ENCODE measurements at places on chromosomes 1 and 21.
A peak's percentile ranks its signal among the peaks of the same experiment; 100 is the strongest.

- DNase-seq: no peak
Measured at GRCh38 chr1:86282611-86283010, 113.5 kb downstream of the ODF2L start.

DNA sequence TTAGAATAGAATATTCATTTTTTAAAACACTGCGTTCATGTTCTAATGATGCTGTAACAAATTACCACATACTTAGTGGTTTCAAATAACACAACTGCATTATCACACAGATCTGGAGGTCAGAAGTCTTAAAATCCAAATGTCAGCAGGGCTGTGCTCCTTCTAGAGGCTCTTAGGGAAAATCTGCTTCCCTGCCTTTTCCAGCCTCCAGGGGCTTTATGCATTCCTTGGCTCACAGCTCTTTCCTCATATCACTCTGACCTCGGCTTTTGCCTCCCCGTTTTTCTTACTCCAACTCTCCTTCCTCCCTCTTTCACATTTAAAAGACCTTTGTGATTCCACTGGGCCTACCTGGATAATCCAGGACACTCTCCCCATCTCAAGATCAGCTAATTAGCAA, 18.6 kb upstream of the FMN2 start:
- no peak for DNase-seq

DNA sequence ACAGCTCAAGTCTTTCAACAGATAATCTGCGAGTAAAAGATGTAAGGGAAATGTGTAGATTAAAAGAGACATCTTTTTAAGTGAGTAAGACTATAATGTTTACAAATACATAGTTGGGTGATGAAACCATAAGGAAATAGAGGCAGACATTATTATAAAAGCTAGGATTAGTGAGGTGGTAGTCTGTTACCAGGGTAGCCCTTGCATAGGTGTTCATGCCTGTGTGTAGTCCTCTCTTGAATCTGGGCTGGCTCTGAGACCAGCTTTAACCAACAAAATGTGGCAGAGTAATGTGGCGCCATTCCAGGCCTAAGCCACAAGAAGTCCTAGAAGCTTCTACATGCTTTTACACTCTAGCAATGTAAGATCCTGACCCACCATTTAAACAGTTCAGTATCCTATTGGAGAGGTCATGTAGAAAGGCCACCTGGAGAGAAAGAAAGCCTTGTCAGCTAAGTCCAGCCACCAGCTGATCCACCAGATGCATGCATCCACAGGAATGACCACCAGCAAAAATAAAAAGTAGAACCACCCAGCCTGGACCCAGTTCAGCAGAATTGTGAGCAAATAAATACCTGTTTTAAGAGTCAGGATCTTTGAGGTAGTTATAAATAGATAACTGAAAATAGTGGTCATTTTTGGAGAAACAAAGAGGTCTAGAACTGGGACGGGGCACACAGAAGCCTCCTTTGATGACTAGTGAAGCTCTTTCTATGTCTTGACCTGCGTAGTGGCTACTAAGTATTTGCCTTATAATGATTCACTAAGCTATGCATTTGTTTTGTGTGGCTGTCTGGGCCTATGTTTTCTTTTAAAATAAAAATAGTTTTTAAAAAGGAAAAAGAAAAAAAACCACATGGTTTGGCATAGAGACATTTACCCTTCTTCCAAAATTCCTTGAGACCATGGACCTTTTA, 8.1 kb downstream of the NIBAN1 start:
- no peak for DNase-seq

GRCh38 chr1:224339442-224340033, 9.6 kb upstream of the NVL start:
- DNase-seq: no peak

DNA sequence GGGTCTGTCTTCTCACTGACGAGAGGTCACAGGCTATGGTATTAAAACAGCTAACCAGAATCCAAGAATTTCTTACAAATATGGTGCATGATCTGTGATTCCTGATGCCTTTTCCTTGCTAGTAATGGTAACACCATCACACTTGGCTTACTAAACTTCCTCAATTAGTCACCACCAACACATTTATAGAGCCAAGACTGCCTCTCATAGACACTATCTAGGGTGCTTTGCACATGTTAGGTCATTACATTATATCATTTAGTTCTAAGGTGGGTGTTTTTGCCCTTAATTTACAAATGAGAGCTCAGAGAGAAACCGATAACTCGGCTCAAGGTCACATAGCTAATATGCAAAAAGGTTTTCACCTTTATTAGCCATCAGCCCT, 8.7 kb downstream of the KIF21B start:
- no peak for DNase-seq

DNA sequence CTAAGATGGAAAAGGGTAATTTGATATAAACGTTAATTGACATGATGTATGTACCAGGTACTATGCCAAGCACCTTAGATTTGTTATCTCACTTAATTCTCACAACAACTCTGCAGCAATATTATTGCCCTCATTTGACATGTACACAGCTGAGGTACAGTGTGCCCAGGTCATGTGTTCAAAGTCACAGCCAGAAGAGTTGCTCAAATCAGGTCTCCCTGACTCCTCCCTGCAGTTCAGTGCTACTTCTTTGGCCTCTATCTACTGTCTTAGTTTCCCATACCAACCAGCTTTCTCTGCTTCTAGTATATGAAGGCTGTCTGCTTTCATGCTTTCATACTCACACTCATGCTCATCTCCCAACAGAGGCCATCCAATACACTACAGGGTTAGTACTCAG, 15.1 kb downstream of the TBX15 start:
- DNase-seq: no peak

- no peak for DNase-seq
Measured at GRCh38 chr21:31457675-31458074, 113.6 kb upstream of the TIAM1 start.

GRCh38 chr1:207007352-207008033, 25.1 kb downstream of the C1orf116 start:
- DNase-seq: no peak

DNA sequence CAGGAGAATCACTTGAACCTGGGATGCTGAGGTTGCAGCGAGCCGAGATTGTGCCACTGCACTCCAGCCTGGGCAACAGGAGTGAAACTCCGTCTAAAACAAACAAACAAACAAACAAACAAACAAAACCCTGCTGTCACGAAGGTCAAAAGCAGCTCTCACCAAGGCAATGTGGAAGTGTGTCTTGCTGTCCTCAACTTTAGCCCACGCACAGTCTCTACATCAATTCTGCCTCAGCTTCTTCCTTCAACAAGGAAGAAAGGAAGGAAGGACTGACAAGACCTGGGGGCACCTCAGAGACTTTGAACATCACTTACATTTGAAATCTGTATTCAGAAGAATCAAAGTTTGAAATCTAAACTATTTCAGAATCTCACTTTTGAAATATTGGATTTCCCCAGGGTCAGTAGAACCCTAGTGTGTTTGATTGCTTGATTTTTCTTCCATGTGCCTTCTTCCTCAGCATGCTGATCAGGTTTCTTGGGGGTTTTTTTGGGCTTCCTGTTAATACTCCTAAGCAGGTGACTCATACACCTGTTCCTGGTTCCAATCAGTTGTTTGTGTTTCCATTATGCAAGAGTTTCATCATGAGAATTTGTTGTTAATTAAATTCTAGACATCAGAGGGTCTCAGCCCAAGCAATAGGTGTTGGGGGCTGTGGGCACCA, 6.5 kb upstream of the CSTB start:
- DNase-seq: no peak

DNA sequence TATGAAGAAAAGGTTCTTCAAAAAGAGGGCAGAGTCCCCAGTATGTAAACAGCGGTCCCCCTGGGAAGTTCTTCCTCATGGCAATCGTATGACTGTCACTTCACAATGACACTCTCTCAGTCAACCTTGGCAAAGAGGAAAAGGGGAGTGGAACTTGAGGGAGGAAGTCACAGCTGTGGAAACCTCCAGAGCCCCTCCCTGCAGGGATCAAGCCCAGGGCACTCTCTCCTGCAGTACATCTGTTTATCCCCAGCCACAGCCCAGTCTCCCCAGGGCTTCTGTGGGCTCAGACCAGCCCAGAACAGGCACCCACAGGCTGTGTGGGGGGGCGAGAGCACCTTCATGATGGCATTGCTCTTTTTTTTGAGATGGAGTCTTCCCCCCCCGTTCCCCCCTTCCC, 2.0 kb downstream of the ATP13A2 start:
- DNase-seq: no peak

DNA sequence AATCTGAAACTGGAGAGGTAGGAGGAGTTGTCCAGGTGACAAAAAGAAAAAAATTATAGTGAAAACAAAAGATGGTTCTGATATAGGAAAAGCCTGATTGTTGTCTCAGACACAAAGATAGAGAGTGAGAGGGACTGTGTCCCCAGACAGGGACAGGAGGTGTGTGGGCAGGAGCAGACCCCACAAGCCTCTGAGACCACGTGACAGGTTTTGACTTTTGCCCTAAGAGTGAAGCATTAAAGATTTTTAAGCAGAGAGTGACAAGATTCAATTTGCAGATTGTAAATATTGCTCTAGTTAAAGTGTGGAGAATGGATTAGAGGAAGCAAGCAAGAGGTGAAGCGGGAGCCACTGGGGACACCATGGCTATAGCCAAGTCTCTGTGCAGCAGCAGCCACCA, 10.4 kb downstream of the PRR9 start:
- no peak for DNase-seq

DNA sequence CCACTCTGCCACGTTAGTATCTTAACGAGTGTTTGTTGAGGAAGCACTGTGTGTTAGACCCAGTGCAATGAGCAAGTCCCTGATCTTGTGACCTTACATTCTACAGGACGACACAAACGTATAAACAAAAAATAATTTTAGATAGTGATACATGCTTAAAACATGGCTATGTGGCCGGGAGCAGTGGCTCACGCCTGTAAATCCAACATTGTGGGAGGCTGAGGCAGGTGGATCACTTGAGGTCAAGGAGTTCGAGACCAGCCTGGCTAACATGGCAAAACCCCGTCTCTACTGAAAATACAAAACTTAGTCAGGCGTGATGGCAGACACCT, 19.6 kb downstream of the MTX1 start:
- no peak for DNase-seq

DNA sequence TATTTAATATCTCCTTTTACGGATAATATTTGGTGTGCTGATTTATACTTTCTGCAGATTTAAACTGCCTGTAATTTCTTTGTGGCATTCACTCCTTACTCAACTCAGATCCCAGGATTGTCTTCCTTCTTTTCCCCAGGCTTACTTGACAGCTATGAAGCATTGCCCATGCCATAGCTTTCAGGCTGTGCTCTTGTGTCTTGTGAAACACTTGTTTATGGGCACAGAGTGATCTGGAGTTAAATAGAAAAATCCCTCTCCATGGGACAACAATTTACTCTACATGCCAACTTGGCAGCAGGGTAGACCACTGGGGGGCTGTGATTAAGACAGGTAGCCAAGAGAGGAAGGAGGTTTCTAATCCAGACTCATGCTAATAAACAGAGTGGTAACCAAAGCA, 57.4 kb downstream of the PPP1R12B start:
- DNase-seq: no peak

DNA sequence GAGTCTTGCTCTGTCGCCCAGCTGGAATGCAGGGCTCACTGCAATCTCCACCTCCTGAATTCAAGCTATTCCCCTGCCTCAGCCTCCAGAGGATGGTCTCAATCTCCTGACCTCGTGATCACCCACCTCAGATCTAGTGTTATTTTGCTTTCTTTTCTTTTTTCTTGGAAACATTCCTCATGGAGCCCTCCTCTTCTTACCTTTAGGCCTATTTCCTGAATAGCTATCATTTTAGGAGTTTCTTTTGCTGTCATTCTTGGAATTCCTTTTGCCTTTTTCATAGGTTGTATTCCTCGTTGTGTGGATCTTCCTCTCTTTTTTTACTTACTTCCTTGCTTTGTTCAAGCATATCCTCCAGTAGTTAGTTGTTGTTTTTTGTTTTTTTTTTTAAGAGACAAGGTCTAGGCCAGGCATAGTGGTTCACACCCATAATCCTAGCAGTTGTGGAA, 173.8 kb downstream of the RASAL2 start:
- DNase-seq: no peak

GRCh38 chr1:54681358-54681757, 34.3 kb upstream of the TTC4 start:
- no peak for DNase-seq

- no peak for DNase-seq
Measured at GRCh38 chr1:166915941-166916340, 39.9 kb upstream of the TADA1 start.

DNA sequence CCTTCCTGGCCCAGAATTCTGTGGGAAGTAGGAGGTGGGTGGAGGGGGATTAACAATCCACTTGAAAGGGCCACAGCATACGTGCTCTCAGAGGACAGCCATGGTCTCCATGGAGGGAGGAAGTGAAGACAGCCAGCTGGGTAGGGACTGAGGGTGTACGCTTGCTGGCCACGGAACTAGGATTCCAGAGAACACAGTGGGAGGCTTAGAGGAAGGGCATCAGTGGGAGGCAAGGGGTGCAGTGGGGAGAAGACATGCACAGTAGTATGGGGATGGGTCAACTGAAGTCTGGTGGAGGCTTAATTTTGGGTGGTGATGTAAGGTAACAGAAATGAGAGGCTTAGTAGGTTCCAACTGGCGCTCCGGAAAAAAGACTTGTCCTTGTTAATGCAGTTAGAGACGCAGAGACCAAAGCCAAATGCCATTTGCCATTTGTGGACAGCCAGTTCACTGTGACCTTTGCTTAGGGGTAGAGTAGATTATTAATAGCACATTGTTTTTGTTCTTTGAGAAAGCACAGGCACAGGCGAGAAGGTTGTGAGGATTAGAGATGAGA, 103.0 kb downstream of the ZSCAN20 start:
- DNase-seq: peak; percentile 50

DNA sequence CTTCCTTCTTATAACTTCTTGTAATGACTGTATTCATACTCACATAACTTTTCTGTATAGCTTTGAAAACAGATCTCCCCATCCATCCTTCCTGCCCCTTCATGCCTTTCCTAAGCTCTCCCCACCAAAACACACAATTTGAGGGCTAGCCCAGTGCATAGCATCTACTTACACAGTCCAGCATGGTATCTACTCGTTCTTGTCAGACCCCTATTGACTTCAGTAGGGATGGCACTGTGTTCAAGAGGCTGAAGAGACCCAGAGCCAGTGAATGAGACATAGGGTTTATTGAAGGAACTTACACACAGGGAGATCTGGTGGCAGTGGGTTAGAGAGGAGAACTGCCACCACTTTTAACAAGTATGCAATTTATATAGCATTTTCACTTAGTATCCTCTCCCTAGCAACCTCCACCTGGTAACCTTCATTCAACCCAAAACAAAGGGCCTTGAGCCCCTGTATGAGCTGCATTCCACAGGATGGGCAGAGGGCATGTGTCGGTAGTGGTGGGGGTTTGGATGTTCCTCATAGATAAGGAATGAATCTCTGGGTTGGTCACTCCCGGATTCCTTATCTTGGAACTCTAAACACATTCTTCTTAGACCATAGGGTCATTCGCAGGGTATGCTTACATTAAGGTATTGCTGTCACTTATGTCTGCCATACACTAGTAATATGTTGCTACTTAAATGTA, 64.9 kb upstream of the GNG12 start:
- DNase-seq: no peak

- no peak for DNase-seq
Measured at GRCh38 chr1:106676021-106676420, 380.5 kb upstream of the PRMT6 start.

- no peak for DNase-seq
Measured at GRCh38 chr1:56024155-56024554, 555.2 kb downstream of the PLPP3 start.

- DNase-seq: no peak
Measured at GRCh38 chr1:224170748-224171478, 12.1 kb upstream of the DEGS1 start.

GRCh38 chr1:223245983-223246382, 102.9 kb upstream of the TLR5 start:
- DNase-seq: no peak
